NCI-H1930 (cell line): ENCODE measurements at places on chromosomes 5 and 9.
A peak's percentile ranks its signal among the peaks of the same experiment; 100 is the strongest.

- DNase-seq, result no peak
Measured at GRCh38 chr5:4078544-4078943, 482.9 kb downstream of the IRX1 start.

DNA sequence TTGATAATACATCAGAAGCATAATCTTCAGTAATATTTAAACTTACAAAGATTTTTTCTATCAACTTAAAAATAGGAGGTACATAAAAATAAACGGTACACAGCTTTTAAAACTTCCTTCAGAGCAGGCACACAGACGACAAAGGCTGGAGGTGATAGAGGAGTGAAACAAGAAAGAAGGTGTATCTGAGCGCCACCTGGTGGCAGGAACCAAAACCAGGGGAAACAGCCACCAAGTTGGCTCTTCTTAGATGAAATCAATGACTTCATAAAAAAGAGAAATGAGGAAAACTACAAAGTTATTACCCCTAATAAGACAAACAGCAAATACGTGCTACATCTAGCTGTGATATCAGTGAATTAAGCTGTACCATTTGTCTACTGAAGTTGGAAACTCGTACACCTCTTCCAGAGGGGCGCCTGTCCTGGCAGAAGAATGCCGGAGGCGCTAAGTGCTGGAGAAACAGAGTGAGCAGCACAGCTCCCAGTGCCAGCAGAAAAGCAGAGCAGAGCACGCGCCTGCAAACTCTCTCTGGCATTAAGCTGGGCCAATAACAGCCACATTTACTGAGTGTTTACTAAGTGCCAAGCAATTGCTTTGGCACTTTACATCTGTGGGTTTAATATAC, 85.9 kb downstream of the SETX start:
- no peak for DNase-seq

- DNase-seq, result no peak
Measured at GRCh38 chr9:27408482-27408881, 111.5 kb upstream of the EQTN start.

GRCh38 chr5:79961716-79962574, 29.1 kb downstream of the MTX3 start:
- DNase-seq, result no peak

GRCh38 chr5:141223112-141223783, at the start of gene PCDHB14:
Gene PCDHB14, plus strand, starts transcription at chr5:141223343. Its CDS starts 163 bp downstream, at chr5:141223506.
- peak; percentile 16 for DNase-seq

DNA sequence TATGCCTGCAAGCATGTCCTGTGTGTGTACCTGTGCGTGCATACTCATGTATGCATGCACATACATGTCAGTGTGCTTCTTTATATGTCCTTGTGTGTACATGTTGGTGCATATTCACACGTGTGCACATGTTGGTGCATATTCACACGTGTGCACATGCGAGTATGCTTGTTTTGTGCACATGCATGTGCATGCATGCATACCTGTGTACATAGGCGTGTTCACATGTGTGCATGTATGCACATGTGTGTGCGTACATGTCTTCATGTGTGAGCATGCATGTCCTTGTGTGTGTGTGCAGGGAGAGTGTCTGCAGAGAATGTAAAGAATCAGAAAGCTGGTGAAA, 72.2 kb upstream of the FCN2 start:
- no peak for DNase-seq

DNA sequence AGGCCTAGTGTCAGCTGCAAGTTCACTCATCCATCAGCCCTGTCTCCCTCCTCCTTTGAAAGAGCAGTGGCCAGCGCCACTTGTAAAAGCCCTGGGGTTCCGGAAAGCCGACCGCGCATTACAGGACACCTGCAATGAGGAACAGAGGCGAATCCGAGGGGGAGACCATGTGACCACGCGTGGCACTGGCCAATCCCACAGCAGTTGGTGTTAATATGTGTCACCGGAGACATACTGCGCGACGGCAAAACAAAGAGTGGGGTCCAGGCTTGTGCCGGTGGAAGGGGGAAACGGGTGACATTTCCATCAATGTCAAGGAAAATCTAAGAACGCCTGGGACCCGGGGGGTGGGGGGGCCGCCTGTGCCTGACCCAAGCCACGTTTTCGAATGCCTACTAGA, 480.8 kb downstream of the SPATA31A7 start:
- no peak for DNase-seq

DNA sequence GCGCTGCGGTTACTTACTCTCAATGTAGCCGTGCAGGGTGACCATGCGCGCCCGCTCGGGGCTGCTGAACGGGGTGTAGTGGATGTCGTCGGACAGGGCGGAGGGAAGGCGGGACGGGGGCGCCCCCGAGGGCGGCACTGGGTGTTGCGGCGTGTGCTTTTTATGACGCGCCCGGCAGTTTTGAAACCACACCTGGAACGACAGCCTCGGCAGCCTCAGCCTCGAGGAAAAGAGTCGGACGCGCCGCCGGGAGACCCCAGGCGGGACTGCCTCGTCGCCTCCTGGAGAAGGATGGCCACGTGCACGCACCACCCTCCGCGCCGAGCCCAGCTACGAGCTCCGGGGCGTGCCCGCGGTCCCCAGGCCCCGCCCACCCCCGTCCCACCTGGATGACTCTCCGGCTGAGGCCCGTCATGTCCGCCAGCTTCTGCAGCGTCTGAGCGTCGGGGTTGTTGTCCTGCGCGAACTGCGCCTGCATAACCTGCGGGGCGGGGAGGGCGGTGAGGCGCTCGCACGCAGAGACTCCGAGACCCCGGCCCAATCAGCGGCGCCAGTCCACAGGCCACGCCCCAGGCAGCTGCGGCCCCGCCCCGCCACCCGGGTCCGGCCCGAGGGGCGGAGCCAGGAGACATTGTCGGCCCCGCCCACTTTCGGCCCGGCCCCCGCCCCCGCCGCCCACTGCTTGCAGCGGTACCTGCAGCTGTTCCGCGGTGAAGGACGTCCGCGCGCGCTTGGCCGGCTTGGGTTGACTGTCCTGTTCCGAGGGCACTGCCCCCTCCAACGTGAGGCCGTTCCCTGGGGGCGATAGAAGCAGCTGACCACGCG, 15.0 kb downstream of the LHX6 start:
- DNase-seq, result peak; percentile 87

DNA sequence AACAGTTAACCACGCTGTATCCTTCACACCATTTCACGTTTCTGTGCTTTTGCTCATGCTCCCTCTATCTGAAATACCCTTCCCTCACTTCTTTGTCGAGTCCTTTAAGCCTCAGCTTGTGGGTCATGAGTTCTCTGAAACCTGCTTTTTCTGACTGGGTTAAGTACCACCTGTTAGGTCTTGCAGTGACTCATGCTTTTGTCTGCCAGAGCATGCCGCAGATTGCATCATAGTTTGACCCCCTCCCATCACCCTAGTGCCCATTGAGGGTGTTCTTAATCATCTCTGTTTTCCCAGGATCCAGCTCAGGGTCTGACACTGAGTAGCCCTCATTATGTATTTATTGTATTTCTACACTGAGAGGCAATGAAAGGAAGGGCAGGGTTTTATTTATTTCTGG, 190.2 kb downstream of the ASTN2 start:
- DNase-seq, result peak; percentile 16

GRCh38 chr5:117072439-117072838, 497.8 kb upstream of the SEMA6A start:
- DNase-seq, result no peak

- DNase-seq, result no peak
Measured at GRCh38 chr9:16514131-16514530, 356.3 kb downstream of the BNC2 start.

DNA sequence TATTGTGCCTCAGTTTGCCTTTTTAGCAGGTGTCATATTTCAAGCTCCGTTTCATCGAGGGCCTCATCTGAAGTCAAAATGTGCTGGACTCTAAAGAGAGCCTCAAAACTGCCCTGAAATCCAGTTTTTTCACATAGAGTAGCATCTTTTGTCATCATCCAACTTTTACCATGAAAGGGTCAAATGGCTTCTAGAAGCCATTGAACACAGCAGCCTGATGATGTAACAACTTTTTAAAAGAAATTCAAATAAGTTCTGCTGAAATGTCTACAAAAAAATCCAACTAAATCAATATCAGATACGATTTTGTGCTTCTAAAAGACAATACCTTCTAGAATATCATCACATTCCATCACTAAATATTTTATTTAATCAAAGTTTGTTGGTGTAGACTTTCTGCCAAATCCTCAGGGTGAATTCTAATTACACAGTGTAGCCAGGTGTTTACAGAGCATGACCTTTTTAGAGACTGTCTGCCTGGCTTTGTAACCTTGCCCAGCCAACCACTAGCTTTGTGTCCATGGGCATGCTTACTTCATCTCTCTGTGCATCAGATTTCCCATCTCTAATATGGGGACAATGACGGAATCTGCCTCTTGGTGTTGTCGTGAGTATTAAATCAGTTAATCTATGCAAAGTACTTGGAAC, 505.0 kb downstream of the EBF1 start:
- DNase-seq, result no peak

- no peak for DNase-seq
Measured at GRCh38 chr5:80092486-80093107, 57.4 kb downstream of the THBS4 start.

DNA sequence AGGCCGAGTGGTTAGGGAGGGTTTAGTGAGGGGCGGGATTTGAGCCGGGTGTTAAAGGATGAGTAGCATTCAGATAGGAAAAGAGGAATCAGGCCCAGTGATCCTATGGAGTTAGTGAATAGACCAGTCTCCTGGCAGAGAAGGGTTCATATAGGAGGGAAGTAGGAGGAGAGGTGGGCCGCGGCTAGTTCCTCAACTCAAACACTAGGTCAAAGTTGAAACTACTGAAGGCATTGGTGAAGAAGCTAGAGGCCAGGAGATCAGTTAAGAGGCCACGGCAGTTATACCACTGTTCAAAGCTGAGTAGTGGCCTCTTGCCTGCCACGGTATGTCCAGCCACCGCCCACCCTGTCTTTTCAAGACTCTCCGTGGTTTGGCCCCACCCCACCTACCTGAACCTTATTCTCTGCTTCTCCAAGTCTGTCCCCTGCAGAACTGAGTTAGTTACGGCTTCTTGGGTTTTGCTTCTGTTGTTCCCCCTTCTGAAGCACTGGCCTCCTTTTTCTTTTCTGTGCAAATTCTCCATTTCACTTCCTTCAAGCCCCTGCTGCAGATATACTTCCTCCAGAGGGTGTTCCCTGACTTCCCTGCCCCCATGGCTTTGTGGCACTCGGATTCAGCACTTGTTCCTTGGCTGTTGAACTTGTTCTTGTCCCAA, 1.8 kb downstream of the ZBTB34 start:
- no peak for DNase-seq

GRCh38 chr5:159947708-159948358, 31.6 kb downstream of the ADRA1B start:
- DNase-seq, result no peak
